ENCODE measurements at places on chromosomes 4 and X. TPM values are rescaled to one million over a fixed set of nuclear protein-coding genes. Genes with fewer than 3 reads are reported as not detected.

The PAGE1 gene
- not detected for total RNA-seq

The MAGEA9B gene
- total RNA-seq: not detected

The PFKFB1 gene
- total RNA-seq: 0.14 TPM

The RTL3 gene
- not detected for total RNA-seq

The PTPN13 gene
- 0.49 TPM for total RNA-seq

DNA sequence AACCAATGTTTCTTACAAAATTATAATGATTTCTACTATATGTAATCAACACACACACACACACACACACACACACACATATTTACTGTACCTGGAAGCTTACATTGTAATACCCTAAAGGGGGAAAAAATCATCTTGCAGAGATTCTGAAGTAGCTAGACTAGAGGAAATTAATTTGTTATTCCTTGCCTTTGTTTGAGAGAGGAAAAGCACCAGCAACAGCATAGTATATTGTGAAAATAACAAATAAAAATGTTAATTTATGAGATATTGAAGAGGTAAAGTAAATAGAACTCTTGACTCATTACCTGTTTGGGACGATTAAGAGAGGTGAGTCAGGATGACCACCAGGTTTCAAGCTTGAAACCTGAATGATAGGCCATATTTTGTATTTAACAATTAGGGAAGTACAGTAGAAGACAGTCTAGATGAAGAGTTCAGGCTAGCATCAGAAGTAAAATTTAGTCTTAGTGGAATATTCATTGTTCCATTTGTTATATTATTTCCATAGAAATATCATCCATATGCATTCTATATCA lies 873.4 kb upstream of the PCDH10 start:
- DNase-seq: no peak

The SSX2B gene
- not detected for total RNA-seq

DNA sequence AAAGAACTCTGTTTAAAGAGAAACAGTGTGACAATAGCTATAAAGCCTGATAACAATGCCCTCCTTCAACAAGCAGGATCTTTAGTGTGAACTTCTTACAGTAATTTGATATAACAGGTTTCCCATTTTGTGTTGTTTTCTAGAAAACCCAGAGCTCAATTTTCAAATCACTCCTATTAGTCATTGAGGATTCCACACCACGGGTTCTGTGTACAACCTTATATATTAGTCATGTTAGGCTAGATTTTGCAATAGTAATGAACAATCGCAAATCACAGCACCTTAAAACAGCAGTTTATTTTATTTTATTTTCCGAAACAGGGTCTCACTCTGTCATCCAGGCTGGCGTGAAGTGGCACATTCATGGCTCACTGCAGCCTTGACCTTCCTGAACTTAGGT lies 1020.9 kb upstream of the INTU start:
- no peak for DNase-seq

DNA sequence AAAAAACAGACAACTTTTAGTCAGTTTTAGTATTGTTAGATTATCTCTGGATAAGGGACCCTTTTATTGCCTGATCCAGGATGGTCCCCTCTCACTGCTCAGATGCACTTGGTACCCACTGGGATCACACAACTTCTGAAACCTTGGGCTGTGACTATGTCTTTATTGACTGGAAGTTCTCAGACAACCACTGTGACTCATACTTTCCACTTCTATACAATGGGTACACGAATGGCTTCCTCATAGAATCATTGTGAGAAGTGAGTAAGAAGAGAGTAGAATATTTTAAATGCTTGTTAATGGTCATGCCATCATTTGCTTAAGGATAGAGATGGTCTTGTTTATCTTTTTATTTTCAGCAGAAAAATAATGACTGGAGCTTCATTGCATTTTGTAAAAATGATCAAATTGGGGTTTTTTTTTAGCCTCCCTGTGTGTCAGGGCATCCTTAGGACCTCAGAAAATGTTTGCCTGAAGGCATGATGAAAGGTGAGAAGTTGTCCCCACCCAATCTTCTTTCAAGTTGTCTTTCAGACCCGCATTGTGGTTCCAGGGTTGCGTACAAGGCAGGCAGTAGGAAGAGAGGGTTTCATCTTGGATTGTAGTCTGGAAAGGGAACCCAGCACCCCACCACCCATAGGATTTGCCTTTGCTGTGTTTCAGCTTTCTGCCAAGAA lies 115.1 kb downstream of the CPEB2 start:
- DNase-seq: no peak

The PAK3 gene
- not detected for total RNA-seq

- DNase-seq: peak; percentile 29
Observed at GRCh38 chrX:134460862-134461220, 876 bp downstream of the HPRT1 start.

- DNase-seq: no peak
Observed at GRCh38 chr4:185502386-185502785, 30.9 kb upstream of the CCDC110 start.

DNA sequence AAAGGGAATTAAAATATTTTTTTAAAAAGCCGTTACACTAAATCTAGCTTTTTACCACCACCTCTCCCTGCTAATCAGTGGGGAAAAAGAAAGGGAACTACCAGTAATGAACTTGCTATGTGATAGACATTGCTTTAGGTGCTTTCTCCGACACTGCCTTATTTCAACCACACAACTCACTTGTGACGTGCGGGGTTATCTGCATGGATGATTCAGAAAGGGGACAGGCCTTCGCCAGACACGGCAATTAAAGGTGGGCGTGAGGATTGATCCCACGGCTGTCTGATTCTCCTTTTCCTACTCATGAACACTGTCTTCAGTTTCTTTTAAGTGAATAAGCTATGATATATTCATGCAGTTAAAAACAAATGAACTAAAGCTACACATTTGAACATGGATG lies 882 bp upstream of the CXCR3 start:
- no peak for DNase-seq

DNA sequence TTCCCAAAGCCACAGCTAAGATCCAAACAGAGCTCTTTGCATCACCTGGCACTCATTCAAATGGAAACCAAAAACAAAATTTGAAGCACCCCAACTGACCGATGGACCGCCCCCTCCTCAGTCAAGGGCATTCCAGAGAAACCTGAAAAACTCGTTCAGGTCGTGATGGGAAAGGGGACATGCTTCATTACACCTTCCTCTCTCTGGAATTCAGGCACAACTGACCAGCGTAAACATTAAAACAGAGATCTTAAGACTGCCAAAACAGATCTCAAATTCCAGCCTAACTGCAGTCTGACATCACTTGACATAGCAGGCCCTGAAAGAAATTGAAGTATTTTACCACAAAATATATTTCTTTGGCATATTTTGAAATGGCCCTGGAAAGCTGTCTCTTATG lies 28.5 kb downstream of the PTTG2 start:
- no peak for DNase-seq

- DNase-seq: no peak
Observed at GRCh38 chr4:87461281-87461700, 38.9 kb downstream of the NUDT9 start.

DNA sequence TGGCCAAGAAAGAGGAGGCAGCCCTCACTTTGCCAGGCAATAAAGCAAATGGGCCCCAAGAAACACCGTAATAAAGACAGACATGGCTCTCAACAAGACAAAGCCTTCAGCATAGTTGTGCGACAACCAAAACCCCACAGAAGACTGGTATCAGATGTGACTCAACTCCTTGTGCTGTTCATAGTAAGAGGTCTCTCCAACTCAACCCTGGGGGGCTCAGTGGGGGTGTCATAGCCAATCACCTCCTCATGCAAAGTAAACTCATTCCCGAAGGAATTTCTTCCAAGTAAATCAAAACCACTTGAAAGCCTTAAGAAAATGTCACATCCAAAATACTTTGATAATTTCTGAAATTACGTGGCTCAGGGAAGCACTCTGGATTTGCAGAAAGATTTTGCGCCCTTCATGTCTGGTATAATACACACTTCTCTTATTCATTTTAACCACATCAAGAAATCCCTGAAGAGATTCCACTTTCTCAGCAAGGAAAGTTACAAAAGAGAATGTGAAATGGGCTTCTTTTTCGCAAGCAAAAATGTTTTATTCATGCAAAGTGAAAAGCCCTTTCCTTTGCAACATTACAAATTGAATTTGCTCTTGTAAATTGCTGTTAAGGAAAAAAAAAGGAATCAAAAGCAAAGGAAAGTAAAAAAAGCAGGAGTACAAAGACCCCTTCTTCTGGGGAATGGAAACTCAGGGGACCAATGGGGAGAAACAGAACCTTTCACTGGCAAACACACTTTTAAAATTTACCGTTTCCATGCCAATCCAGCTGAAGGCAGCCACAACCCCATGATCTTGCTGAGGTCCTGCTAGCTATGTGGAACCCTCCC lies 137.4 kb downstream of the NSUN7 start:
- no peak for DNase-seq

GRCh38 chrX:44828008-44828605 lies 15.7 kb upstream of the DUSP21 start:
- peak; percentile 0 for DNase-seq

- DNase-seq: peak; percentile 80
Observed at GRCh38 chr4:100936661-100937375, 410.5 kb downstream of the PPP3CA start.

DNA sequence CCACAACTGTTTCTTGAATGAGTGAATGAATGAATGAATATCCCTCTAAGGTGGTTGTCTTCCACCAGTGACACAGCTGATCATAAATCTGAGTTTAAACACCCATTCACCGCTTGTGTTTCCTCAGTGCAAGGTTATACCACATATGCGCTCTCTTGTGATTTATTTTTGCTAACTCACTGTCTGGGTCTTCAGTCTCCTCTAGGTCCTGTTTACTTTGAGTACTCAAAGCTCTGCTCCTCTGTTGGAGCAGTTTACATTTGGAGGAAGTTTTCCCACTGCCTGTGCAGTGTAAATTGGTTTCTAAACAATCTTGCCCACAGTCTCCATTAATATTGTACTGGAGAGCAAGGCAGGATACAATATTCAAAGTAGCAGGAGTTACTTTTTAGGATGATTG lies 212.6 kb upstream of the JADE1 start:
- DNase-seq: no peak

GRCh38 chr4:4488405-4489404 lies 53.1 kb downstream of the STX18 start:
- DNase-seq: peak; percentile 81

DNA sequence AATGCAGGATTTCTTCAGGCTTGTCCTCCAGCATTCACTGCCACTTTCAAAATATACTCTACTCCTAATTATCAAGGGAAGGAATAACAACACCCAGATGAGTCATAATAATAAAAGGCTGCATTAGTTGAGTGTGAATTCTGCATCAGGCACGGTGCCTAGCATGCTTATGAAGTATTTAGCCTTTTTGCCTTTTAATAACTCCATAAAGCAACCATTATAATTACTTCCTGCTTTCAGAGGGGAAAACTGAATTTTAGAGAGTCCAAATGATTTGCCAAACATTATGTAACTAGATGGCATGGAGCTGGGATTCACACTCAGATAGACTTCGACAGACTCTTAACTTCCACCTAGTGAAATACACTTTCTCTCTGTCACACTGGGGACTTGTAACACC lies 2365.5 kb downstream of the PCDH7 start:
- no peak for DNase-seq

GRCh38 chrX:8179656-8180055 lies 8.6 kb upstream of the VCX2 start:
- DNase-seq: no peak

GRCh38 chrX:67613366-67613765 lies 69.5 kb downstream of the AR start:
- no peak for DNase-seq

DNA sequence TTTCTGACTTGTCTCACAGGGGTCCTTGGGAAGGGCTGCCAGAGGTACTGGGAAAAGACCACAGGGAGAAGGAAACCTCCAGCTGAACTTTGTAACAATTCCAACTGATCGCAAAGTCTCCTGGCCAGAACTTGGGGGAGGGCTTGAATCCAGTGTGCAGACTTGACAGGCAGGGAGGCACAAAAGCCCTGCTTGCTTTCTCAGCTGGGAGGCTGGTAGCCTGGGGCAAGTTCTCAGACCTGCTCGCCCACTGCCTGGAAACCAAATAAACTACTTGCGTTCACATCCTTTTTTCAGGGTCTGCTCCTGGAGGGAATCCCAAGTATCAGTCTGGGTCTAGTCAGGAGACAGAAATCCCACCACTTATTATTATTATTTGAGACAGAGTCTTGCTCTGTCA lies 48.0 kb upstream of the CASK start:
- DNase-seq: no peak

The MAGEC1 gene
- not detected for total RNA-seq

DNA sequence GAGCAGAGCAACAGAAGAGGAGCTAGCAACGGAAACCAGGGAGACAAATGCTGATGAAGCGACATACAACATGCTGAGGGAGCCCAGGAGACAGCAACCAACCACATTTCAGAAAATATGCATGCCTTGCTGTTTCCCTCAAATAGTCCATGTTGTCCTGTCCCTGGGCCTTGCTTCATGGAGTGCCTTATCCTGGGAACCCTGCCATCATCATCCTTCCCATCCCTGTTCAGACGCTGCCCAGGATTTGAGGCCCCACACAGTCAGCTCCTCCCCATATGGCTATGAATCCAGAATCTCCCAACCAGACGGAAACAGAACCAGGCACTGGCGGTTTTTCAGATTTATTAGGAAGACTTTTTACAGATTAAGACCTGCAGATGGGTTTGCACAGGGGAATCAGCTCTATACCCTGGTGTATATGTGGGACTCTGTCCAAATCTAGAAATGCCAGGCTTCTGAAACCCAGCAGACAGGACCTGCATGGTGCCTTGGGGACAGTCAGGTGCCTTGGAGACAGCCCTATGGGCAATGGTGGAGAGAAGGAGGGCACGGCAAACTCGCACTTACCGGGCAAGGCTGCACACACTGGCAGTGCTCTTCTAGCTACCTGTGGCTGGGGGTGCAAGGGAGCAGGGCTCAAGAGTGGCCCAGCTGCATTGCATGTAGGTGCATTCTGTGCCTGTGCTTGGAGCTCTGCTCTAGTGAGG lies 199.7 kb upstream of the MAMLD1 start:
- DNase-seq: no peak

The ZFP92 gene
- total RNA-seq: not detected

- no peak for DNase-seq
Observed at GRCh38 chr4:187586892-187587291, 408.7 kb upstream of the ZFP42 start.

DNA sequence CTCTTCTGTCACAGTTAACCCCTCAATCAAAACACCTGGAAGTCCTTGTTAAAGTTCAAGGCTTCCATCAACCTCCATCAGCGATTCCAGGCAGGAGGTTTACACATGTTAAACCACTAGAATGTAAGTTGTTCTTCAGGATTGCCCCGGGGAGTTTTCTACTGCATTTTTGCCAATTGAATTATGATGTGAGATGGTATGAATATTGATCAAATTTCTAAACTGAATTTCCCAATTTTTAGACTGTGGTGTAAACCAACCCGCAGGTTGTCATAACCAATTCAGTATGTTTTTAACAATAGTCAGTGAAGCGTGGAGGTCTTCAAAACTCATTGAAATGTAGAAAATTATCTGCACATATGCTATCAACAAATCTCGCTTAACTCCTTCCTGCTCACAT lies 21.2 kb upstream of the TENM3 start:
- no peak for DNase-seq

DNA sequence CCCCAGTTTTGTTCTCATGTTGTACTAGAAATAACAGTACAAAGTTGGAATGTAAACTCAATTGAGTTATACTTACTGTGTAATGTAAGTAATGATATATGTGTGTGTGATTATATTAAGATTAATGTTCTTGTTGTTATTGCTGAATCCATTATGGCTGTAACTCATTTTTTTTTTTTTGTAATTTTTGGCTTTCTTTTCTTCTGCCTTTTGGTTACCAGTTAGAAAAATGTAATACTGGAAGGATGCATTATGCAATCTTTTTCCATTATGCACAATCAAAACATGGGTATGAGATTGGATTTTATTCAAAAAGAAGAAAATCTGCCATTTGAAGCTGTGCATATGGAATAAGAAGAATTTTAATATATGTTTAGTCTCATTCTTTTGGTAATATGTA lies 34.0 kb downstream of the BANK1 start:
- DNase-seq: no peak

The GLRB gene
- total RNA-seq: 5.1 TPM

Measured in G401 (cell line).